ENCODE measurements at places on chromosomes 11 and 22. TPM values are rescaled to one million over a fixed set of nuclear protein-coding genes. Genes with fewer than 3 reads are reported as not detected.

The RAG1 gene
- 0.54 TPM for total RNA-seq

The RTN4RL2 gene
- not detected for total RNA-seq

The WNT11 gene
- 35.1 TPM for total RNA-seq

The ZC3H12C gene
- 13.6 TPM for total RNA-seq

The DLG2 gene
- 16.4 TPM for total RNA-seq

The IL18 gene
- total RNA-seq: 12.7 TPM

The OR51I1 gene
- not detected for total RNA-seq

The MYEOV gene
- total RNA-seq: 1.3 TPM

The MYRF gene
- total RNA-seq: 5.1 TPM

GRCh38 chr11:85652786-85653447 is 5.2 kb downstream of the TMEM126A start:
- DNase-seq: no peak

DNA sequence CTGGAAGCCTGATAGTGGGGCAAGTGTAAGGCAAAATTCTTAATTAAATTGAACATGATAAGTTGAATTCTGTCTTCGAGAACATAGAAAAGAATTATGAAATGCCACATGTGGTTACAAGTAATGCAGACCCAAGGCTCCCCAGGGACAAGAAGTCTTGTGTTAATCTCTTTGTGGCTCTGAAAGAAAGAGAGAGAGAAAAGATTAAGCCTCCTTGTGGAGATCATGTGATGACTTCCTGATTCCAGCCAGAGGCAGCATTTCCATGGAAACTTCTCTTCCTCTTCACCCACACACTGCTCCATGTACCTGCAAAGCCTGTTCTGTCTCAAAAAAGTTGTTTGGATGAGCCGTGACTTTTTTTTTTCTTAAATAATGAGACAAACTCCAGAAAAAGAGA is 1.9 kb upstream of the TYR start:
- no peak for DNase-seq

DNA sequence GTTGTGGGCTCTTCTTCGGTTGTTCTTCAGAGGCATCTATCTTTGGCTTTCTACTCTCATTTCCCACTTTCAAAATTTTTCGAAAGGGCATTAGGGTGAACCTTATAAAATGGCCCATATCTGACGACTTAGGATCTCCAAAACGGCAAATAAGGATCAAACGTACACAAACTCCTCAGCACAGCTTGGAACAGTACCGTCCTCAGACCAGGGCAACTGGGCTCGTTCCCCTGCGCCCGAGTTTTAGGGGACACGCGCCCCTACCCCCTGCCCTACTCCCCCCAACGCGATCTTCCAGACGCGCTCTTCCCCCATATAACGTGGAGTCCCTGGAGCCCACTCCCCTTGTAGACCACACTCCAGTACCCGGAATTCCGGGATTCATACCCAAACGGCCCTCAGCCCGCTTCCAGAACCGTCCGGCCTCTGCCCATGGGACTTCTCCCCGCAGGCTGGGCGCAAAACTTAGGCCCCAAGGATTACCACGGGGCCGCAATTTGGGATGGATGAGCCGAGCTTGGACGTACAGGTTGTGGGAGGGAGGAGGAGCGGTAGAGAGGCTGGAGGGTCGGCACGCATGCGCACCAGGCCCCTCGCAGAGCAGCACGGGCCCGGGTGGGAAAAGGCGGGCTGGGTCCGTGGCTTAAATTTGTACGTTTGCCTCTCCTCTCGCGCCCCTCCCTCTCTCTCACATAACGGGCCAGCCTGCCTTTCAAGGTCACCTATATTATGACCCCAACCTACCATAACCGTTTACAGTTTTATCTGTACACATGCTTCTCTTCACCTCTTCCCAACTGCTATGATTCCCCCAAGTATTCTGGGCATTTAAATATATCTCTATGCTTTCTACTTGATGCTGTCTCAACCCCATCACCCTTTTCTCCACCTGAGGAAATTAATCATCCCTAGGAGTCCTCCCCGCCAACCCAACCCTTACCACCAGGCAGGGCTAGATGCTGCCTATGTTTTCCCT is 3.4 kb downstream of the CCDC89 start:
- DNase-seq: no peak

GRCh38 chr22:42296381-42296853 is 26.0 kb upstream of the TCF20 start:
- DNase-seq: no peak

GRCh38 chr22:45817745-45818423 is 146.2 kb downstream of the ATXN10 start:
- DNase-seq: no peak

DNA sequence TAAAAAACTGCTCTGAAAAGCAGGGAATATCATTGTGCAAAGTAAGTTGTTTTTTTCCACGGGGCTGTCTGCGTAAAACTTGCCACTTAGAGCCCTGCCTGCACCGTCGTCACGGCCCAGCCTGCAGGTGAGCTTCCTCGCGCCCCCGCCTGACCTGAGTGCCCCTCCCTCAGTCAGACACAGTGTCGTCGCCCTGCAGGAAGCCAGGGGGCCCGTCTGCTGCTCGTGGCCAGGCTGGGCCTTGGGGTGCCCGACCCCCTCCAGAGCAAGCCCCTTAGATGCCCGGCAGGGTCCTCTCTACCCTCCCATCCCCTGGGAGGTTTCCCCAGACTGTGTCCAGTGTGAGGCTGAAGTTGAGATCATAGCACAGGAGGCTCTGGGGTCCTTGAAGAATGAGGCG is 31.6 kb downstream of the SBF1 start:
- DNase-seq: no peak

GRCh38 chr11:29124470-29124869 is 892.4 kb downstream of the KCNA4 start:
- DNase-seq: no peak

DNA sequence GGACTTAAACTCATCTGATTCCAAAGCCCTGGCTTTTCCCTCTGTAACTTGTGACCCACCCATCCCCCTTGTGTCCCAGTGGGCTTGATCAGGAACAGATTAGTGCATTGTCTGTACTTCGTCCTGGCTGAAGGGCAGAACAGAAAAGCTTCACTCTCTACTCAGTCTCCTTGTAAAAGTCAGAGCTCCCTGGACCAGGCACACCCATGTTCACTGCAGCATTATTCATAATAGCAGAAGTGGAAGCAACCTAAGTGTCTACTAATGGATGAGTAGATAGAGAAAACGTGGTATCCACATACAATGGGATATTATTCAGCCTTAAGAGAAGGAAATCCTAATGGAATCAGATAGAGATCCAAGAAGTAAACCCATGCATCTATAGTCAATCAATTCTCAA is 20.7 kb downstream of the DRD2 start:
- DNase-seq: no peak

DNA sequence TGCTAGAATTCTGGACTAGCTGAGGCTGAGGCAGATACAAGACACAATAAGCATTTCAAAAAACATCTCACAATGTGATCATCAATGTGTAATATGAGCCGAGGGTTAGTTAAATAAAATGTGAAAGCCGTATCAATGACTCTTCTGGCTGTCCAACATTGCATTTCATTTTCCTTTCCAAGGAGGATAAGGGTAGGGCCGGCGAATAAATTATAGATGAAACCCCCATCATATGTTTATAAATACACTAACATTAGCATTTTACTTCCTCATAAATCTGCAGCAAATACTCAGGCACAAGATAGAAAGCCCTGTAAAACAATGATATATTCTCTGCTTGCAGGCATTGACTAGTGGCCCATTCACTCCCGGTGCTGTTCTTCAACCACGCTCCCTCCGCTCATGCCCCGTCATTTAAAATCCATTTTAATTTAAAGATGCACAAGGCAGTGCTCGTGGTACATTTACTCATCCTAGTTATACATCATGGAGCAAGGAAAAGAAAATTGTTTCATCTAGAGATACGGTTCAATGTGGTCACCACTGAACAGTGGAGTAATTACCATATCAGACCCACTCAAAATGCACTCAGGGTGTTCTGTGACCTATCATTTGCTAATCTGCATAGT is 59.9 kb upstream of the RCN1 start:
- no peak for DNase-seq

- no peak for DNase-seq
These were observed 126.4 kb downstream of the SEZ6L start for GRCh38 chr22:26295563-26296126.

- DNase-seq: no peak
These were observed 27.8 kb downstream of the PHLDB1 start for GRCh38 chr11:118635237-118635591.

- no peak for DNase-seq
These were observed 49.7 kb downstream of the MYEOV start for GRCh38 chr11:69343401-69344321.

DNA sequence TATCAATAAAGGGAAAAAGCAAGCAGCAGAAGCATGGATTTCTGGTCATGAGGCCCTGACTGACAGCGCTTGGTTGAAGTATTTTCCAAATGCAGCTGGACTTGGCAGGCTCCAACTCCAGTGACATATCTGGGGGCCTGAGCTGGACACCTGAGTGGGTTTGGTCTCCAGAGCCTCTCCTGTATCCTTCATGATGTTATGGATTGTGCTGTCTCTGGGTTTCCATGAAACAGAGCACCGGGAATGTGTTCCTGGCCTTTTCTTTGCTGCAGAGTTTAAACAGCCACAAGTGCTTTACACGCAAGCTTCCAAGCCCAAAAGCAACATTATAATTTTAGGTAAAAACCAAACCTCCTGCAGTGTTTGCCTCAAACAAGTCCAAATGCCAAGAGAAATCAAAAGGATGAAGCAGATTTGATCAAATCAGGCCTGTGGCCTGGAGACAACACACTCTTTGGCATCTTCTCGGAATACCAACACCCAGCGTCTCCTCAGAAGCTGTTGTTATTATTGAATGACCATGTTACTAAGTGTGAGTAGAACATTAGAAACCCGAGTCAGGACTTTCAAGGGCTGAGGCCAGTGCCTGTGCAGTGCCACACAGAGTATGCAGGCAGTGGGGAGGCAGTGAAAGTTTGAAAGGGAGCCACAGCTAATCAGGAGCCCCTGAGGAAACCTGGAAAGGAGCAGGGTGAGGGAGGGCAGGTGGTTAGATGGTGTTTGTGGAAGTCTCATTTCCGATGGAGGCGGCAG is 42.0 kb downstream of the ME3 start:
- no peak for DNase-seq

DNA sequence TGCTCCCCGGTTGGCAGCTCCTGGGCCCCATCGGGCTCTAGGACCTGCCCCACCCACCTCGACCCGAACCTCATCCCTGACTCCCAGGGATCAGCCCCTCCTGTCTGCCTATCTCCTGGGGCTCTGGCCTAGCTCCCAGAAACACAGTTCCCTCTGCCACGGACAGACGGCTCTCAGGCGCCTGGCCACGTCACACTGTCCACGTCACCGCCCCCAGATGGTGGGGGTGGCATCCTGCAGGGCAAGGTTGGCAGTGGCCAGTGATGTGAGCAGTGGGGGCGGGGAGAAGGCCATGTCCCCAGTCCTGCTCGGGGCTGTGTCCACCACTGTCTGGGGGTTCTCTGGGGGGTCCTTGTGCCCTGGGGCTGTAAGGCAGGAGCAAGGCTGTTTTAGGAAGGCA is 29.2 kb downstream of the SYT7 start:
- DNase-seq: no peak

GRCh38 chr11:104583857-104584256 is 314.4 kb downstream of the CASP12 start:
- no peak for DNase-seq

GRCh38 chr22:26169315-26170111 is at the start of gene SEZ6L:
SEZ6L (plus strand) TSS chr22:26169462; CDS start chr22:26169670, 208 bp downstream.
- DNase-seq: no peak
